ENCODE measurements at places on chromosomes 13 and 19.

DNA sequence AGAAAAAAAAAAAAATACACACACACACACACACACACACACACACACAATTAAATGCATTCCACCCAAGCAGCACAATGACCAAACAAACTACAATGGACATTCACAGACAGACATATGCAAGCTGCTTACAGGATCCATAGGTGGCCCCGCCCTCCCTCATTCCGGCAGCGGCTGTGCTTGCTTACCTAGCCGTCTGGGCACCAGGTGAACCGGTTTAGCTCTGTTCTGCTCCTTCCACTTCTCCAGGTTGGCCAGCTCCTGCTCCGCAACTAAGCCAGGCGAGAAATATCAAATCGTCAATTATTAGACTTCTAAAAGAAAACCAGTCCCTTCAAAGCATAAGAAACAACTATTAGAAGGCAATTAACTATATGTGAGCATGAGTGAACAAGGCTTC, 23.1 kb downstream of the EPSTI1 start:
- no peak for DNase-seq

- DNase-seq, result peak; percentile 20
Observed at GRCh38 chr19:46746281-46747057, at the start of gene STRN4. STRN4 (minus strand) TSS chr19:46746450; CDS start chr19:46746430, 20 bp downstream.

DNA sequence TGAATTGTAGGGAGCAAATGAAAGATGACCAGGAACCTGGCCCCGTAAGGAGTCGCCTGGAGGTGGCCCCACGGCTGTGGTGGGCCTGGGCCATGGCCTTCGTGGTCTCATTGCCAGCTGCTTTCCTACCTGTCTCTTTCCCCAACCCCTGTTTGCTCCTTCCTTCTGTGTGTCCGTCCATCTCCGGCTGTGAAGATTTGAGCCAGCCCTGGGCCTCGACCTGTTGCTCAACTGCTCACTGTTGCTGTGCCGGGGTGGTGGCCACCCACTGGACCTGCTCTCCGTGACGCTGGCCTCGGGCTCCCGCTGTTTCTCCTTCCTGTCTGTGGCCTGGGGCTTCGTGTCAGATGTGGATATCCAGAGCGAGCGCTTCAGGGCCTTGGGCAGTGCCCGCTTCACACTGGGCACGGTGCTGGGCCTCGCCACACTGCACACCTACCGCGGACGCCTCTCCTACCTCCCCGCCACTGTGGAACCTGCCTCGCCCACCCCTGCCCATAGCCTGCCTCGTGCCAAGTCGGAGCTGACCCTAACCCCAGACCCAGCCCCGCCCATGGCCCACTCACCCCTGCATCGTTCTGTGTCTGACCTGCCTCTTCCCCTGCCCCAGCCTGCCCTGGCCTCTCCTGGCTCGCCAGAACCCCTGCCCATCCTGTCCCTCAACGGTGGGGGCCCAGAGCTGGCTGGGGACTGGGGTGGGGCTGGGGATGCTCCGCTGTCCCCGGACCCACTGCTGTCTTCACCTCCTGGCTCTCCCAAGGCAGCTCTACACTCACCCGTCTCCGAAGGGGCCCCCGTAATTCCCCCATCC, 8.5 kb downstream of the DBP start:
- no peak for DNase-seq

DNA sequence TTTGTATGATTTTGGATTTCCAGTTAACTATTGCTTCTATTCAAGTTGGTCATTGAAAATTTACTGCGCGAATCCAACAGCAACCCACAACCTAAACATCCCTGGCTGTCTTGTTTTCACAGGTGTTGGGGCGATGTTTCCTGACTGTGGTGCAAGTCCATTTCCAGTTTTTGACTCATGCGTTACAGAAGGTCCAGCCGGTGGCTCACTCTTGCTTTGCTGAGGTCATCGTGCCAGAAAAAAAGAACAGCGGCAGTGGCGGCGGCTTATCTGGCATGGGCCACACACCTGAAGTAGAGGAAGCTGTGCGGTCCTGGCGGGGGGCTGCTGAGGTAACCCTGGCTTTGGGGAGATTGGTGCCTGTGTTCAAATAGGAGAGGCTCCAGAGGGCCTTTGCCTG, 45.2 kb upstream of the GPI start:
- DNase-seq, result no peak

GRCh38 chr13:57353831-57354230, 186.8 kb downstream of the PRR20E start:
- no peak for DNase-seq

DNA sequence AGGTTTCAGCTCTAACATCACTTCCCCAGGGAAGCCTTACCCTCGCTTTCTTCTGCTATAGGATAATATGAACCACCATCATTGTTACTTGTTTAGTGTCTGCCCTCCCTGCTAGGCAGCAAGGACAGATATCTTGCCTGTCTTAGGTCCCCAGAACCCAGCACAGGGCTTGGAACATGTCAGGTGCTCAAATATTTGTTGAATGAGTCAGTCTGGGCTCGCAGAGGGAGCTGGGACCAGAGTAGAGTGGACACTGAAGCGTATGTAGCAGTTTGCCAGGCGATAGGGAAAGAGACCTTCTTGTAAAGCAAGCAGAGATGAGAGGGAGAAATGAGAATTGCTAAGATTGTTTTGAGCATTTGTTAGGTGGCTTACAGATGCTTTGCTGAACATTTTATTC, 11.7 kb downstream of the BCKDHA start:
- no peak for DNase-seq

DNA sequence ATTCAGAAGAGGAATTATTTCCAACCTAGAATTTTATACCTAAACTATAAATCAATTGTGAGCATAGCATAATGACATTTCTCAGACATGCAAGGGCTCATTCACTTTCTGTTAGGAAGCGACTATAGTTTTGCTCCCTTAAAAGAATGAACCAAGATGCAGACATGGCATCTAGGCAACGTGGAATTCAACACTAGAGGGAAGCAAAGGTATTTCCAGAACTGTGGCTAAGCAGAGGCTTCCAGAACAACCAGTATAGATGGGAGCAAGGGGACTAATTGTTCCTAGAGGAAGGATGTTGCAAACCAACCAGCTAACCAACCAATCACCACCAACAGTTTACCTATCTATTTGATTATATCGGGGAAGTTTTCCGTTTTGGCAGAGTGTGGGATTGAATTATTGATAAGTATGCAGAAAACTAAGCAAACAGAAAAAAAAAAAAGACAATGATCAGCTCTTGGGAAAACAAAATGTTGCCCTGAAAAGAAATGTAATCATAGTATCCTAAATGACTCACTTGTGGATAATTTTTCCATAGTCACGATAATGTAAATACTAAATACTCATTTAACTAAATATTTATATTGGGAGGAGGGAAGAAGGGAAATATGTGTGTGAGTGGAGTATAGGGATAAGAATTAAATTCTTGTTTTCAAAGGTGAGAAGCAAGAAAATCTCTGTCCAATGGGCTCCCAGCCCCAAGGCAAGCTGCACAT, 21.1 kb downstream of the ARL11 start:
- no peak for DNase-seq

DNA sequence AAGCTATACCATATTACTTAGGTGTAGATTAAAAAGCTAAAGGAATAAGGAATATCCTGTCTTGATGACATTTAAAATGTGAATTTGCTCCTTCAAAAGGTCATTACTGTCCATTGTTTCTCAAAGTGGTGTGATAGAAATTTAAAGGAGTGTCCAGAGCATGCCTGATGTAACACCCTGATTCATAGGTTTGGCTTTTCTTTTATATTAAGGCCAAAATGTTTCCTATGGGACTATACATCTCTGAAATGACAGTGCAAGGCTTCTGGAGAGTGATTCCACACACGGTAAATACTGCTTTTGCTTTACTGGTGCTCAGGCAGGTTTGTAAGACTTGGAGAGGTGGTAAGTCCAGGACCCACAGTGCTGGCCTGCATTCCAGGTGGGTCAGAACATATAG, 289.9 kb downstream of the RFC3 start:
- DNase-seq, result no peak

GRCh38 chr13:100063333-100063732, 25.6 kb upstream of the PCCA start:
- no peak for DNase-seq

- DNase-seq, result no peak
Observed at GRCh38 chr19:47644743-47645482, 36.0 kb downstream of the BICRA start.

- DNase-seq, result peak; percentile 28
Observed at GRCh38 chr19:16283210-16284061, 41.2 kb upstream of the KLF2 start.

DNA sequence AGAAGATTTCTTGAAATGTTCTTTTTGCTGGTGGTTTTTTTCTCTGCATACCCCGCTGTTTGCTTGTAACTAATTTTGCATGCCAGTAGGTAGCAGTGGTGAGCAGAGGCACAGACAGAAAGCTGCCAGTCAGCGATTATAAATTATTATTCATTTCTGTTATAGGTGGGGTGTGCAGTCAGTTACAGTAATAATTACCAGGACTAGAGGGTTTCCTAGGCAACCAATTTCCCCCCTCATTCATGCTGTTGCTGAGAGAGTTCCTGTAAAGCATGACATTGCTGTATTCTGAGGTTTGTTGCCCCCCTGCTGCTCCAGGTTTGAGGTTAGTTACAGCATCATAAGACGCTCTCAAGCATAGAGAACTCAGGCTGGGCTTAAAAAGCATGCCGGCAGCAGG, 104.5 kb downstream of the URI1 start:
- DNase-seq, result peak; percentile 43

GRCh38 chr13:77056382-77056781, 29.4 kb upstream of the FBXL3 start:
- no peak for DNase-seq

DNA sequence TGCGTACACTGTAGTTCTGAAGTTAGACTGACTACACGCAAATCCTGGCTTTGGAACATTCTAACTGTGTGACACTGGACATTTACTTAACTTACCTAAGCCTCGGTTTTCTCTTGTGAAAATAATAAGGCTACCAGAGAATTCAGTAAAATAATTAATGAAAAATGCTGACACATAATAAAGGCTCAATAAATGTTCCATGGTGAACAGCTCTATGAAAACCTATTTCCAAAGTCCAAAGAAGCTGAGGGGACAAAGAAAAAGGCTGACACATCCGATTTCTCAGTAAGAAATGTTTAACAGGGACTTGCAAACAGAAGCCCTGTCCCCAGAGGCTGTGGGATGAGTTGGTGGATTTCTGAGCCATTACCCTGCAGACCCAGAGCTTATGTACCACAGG, 139.7 kb upstream of the GJB6 start:
- no peak for DNase-seq

GRCh38 chr19:383922-384798, 24.8 kb downstream of the C2CD4C start:
- no peak for DNase-seq

GRCh38 chr19:29285187-29285687, 72.3 kb upstream of the UQCRFS1 start:
- no peak for DNase-seq

- no peak for DNase-seq
Observed at GRCh38 chr13:29903996-29904395, 53.6 kb upstream of the UBL3 start.

DNA sequence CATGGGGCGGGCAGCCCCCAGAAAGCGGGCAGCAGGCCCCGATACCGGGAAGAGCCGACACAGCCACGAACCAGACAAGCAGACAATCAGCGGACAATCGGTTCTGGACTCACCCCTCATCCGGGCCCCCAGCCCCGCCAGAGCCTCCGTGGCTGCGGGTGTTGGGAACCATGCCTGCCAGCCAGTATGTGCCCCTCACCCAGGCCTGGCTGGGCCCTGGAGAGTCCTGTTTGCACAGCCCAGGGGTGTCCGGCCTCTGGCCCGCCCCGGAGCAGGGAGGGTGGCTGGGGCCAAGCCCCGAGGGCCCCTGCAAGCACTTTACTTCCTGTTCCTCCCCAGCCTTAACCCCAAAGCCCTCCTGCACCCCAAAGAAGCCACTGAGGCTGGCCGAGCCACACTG, 7.8 kb downstream of the PODNL1 start:
- DNase-seq, result no peak

- no peak for DNase-seq
Observed at GRCh38 chr19:50568728-50569698, 778 bp upstream of the LRRC4B start.

DNA sequence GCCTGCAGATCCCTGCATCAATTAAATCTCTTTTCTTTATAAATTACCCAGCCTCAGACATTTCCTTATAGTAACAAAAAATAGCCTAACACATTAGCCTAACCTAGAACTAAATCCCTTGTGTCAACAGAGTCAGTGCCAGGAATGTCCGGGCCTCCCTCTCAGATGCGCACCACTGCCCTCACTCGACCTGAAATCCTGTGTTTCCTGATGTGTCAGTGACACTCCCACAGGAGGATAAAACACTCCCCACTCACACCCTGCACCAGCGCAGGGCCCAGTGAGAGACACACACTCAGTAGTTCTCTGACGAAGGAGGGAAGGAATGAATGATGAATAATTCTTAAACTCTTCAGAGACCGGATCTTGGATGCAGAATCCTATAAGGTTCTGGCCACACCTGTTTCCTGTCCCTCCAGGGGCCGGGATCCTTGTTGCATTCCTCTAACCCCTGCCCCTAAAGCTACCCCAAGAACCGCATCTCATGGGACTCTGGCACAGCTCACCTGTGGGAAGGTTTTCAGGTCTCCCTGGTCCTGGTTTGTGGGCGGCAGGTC, 3.1 kb downstream of the CEACAM3 start:
- DNase-seq, result no peak

DNA sequence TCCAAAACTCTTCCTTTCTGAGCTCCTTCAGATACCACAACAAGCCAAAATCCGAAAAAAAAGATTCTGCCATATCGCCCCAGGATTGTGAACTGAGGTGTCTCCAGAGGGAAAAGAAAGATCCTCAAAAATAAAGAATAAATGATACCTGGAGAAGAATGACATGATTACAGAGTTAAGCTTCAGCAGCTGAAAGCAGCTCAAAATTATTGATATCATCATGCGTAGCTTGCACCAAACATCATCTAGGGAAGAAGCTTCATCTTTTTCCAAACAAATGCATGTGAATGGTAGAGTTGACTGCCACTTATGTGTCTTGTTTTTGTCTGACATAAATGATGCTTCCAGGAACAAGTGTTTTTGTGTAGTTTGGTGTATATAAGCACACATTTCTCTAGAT, at the start of gene NLRP9:
Gene NLRP9, minus strand, starts transcription at position 101 of the 400 bp plus-strand sequence. Its CDS starts 28 bp downstream, at position 73.
- DNase-seq, result no peak

- DNase-seq, result no peak
Observed at GRCh38 chr13:92530364-92530763, 696.2 kb upstream of the GPC6 start.

DNA sequence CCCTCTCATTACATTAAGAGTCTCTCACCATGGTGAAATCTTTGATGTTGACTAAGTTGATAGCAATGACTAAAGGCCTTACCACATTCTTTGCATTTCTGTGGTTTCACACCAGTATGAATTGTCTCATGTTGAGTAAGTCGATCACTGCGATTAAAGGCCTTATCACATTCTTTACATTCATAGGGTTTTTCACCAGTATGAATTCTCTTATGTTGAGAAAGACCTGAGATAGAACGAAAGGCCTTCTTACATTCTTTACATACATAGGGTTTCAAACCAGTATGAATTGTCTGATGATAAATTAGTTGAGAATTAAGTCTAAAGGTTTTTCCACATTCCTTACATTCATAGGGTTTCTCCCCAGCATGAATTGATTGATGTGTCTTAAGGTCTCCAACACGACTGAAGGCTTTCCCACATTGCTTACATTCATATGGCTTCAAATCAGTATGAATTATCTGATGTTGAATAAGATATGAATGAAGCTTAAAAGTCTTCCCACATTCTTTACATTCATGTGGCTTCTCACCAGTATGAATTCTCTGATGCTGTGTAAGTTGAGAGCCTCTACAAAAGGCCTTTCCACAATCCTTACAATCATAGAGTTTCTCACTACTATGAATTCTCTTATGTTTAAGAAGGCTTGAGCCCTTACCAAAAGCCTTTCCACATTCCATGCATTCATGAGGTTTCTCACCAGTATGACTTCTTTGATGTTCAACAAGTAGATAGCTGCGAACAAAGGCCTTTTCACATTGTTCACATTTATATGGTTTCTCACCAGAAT, 45.6 kb downstream of the ZNF283 start:
- no peak for DNase-seq

All from bone marrow (tissue), 2 donors.